ENCODE measurements at places on chromosomes 3 and 15.

DNA sequence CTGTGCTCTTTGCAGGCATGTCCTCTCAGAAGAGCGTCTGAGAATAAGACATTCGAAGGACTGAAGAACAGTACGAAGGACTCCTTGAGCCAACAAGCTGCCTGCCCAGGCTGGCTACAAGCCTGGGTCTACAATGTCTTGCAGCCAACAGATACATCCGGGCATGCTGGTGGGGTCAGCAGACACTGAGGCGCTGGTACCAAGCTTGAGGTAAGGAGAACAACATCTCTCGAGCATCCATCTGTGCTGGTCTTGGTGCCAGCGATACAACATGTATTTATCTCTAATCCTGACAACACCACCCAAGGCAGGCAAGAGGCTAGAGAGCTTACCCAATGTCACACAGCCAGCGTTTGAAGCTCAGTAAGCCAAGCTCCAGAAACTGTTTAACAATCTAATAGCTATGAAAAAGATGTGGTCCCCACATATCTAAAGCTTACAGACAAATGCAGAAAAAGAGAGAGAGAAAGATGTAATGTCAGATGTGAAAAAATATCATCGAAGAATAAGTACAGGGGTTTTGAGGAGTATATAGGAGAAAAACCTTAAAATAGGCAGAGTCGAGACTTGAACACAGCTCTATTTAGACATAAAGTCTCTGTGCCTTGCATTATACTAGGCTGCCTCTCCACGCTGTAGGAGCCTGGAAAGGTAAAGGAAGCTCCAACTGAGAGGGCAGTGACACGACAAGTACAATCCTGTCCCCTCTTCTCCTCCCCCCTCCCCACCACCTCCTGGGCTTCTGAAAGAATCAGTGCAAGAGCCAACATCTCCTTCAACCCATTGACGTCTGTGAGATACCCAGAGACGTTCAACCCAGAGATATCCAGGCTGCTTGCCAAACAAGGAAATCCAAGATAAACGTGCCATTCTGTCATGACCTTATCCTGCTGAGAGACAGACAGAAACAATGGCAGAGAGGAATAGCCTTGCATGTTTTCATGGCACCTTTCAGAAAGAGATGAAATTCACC lies 39.4 kb downstream of the WWTR1 start:
- no peak for DNase-seq

- peak; percentile 73 for DNase-seq
Measured at GRCh38 chr15:86624261-86625036, 544.8 kb downstream of the AGBL1 start.

GRCh38 chr3:61648481-61648880 lies 87.1 kb downstream of the PTPRG start:
- no peak for DNase-seq

DNA sequence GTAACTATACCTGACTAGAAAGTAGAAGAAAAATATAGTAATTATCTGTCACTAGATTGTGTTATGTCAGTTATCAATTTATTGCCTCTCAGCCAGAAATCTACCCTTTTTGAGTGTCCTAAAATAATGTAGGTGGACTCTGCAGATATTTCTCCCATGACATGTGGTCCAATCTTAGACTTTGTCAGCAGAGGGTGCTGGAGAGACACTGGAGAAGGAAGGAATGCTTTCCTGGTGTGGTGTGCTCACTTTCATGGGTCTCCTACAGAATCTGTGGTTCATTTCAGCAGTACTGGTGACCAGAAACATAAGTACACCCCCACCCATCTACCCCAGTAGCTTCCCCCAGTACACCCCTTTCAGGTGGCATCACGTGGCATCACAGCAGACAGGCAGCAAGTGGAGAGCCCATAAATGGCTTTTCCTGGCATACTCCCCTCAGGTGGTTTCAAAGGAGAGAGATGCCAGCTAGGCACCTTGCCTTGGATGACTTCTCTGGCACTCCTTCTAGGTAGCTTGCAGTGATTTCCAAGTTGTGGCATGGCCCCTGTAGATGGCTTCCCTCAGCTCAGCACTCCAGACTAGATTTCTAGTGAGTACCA lies 114.7 kb downstream of the GADL1 start:
- peak; percentile 46 for DNase-seq

- no peak for DNase-seq
Measured at GRCh38 chr15:89030311-89030710, 57.9 kb upstream of the ABHD2 start.

- no peak for DNase-seq
Measured at GRCh38 chr15:92807971-92808571, 92.1 kb upstream of the CHD2 start.

GRCh38 chr15:61946778-61947177 lies 113.5 kb downstream of the VPS13C start:
- no peak for DNase-seq

- DNase-seq = no peak
Measured at GRCh38 chr15:43107751-43108150, 1.9 kb upstream of the UBR1 start.

DNA sequence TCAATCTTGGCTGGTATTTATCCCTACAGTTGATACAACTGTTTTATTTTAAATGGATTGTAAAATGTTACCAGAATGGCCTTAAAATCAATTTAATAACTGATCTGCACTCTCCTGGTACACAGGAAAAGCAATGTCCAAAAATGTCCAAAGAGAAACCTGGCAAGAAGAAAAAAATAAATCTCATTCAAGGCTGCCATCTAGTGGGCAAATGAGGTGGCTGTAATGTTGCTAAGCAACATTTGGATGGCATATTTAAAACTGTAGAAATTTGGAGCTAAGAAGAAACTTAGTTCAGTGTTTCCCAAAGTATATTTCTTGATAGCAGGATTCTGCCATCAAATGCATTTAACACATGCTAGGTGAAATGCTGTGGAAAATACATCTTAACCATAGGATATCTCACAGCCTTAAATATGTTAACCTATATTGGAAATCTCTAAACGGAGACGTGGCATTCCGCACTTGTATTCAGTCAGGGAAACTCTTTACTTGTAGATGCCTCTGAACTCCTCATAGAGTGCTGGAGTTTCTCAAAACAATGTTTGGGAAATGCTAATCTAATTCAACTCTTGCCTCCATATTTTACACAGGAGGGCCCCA lies 216.8 kb downstream of the ERC2 start:
- peak; percentile 18 for DNase-seq

DNA sequence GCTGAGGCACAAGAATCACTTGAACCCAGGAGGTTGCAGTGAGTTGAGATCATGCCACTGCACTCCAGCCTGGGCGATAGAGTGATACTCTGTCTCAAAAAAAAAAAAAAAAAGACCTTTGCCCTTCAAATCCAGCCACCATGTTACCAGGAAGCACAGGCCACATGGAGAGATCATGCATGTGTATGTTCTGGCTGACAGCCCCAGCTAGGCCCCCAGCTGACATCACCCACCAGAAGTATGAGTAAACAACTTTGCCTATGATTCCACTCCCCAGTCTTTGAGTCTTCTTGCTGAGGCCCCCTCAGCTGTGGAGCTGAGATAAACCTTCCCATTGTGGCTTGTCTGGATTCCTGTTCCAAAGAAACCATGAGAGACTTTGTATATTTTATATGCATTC lies 3.3 kb upstream of the ARIH2 start:
- peak; percentile 32 for DNase-seq

DNA sequence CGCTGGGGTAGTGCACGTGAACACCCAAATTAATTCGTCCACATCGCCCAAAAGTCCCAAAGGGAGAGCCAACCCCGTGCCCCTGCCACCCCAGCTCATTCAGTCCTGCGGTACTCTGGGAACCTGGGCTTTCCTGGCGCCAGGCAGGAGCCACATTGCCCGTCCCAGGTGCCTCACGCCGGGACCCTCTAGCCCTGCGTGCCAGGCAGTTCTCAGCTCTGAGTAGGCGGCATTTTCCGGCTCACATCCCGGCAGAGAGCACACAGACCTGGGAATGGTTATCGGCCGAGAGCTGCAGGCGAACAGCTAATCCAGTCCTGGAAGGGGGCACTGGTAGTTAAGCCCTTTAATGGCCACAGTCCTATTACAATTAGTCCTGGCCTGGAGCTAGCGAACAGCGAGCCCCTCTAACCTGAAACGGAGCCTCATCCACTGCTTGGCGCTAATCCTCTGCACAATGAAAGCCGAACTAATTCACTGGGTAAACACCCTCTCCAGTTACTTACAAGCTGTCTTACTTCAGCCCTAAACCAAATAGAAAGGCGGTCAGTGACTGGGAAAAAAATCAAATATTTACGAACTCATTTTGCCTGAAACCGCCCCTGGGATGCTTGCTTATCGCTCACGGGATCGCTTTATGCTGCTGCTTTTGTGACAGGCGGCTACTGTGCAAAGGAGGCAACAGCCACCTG lies 254.6 kb upstream of the SOX14 start:
- peak; percentile 50 for DNase-seq

- no peak for DNase-seq
Measured at GRCh38 chr3:148381051-148381450, 316.7 kb upstream of the AGTR1 start.

DNA sequence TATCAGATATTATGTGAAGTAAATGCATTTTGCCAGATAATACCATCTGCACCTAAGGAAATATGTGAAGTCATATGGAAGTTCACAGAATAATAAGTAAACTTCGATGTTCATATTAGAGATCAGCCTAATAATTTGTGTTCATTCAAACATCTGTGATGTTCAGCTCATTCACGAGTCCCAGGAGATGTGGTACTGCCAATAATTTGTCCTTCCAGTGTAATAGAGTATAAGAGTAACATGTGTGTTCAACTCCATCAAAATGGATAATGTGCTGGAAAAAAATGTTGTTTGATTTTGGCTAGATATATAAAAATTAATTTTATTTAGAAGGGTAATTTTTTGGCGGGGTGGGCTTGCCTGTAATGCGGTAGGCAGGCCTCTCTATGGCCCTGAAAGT lies 75.4 kb upstream of the ARL6 start:
- DNase-seq = no peak

DNA sequence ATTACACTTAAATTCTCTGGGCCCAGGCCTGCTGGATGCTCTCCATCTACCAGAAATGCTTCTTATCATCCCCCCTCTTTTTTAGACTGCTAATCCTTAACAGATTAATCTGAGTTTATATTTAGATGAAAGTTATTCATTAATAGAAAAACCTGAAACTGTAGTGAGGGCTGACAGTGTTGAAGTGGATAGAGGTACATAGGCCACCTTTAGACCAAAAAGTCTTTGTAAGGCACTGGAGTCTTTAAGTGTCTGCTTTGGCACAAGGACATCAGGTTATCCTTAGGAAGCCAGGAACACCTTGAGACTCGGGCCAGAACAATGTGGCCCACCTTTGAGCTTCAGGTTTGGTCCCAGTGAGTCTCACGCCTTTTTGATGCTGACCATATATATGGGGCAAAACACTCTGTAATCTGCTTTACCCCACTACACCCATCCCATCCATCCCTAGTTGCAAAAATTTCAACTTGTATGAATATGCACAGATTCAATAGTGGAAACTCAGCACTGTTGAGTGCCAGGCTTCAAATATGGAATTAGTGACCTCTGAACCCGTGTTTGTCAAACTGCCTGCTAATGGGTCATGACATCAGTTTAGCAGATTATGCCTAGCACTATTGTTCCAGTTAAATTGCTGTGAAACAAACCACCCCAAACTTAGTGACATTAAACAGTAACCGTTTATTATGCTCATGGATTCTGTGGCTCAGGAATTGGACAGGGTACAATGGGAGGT lies 44.0 kb downstream of the PDE8A start:
- no peak for DNase-seq

DNA sequence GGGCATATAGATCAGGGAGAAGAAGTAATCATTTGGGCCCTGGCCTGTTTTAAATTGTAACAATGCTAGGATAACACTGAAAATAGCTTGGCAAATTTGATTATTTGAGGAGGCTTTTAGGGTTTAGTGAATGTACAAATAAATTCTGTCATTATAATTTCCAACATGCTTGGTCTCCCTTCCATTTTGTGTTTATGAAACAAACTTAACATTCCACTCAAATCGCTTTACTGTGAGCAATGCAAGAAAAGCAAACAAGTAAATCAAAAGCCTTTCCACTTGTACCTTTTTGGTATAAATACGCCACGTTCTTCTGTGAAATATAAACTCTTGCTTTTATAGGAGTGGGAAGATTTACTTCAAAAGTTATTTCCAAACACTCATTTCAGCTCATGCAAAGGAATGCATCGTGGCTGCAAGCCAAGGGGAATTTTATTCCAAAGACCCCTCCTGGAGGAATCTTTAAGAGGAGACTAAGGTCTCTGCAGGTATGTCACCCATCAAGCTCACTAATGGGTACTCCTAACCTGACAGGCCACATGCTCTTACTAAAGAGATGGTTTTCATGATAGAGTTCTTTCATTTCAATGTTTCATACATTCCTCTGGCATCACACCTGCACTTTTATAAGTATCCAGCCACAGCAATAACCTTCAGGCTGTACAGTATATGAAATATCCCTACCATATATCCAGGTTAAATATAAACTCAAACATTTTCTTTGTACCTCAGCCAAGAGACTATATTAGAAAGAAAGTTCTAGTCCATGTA lies 115.2 kb downstream of the P3H2 start:
- DNase-seq = no peak

GRCh38 chr15:85657132-85657531 lies 137.6 kb downstream of the KLHL25 start:
- no peak for DNase-seq

DNA sequence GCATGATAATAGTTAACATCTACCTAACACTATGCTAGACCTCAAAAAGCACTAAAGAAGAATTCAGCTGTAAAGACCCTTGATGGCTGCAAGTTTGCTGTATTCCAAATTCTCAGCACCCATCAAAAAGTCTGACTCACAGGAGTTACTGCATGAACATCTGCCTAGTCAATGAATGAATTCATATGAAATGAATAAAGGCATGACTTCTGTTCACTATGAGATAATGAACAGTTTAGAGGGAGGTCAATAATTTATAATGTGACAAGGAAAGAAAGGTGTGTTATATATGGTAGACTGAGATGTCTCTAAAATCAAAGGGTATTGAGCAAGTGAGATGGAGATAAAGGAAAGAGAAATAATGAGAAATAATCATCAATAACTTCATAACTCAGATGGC lies 508.2 kb upstream of the TGFBR2 start:
- DNase-seq = no peak

DNA sequence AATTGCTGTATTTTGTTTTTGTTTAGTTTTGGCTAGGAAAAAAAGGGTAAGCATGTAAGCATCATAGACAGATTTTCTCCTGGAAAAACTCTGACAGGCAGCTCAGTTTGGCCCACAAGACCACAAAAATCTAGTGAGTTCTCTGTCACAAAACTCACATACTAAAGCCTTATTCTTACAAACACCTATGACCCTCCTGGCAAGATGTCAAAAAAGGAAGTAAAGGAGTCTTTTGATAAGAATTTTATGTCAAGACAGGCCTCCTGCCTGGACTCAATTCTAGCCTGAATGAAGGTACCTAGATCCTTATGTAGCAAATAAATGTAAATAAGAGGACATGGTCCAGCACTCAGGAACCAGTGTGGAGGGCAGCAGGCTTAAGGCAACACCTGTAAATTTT lies 668.3 kb upstream of the ZNF385D start:
- DNase-seq = no peak

- no peak for DNase-seq
Measured at GRCh38 chr15:70150405-70150747, 52.7 kb upstream of the TLE3 start.

All from HepG2 (cell line).